OCI-M1 (cell line): ENCODE measurements at places on chromosomes 11 and 22.

- no peak for DNase-seq
Measured at GRCh38 chr11:18312012-18312411, 9.9 kb downstream of the HPS5 start.

DNA sequence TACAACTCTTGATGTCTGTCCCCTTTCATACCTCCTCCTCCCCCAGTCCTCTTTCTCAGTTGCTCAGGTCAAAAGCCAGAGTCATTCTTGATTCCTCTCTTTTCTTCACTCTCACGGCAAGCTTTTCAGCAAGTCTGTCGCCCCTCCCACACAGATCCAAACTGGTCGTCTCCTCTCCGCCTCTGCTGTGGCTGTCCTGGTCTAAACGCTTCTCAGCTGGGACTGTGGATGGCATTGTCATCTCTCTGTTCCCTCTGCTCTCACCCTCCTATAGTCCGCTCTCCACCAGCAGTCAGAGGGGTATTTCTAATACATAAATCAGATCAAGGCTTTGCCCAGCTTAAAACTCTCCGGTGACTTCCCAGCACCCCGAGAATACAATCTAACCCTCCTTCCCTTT is 46.8 kb upstream of the SPATA19 start:
- no peak for DNase-seq

DNA sequence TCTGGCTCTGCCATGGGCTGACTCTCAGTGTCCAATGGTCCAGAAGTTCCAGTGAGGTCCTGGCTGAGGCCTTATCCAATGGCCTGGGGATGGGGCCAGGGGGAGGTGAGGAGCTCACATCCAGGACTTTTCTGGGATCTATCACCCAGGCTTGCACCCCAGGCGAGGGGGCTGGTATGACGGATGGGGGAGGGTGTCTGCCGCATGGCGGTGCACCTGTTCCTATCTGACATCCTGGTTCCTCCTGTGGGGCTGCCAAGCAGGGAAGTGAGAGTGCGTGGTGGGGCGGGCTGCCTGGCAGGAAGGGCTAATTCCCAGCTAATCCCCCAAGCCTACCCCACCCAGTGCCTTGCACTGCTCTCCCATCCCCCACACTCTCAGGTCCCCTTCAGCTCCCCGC is 102.1 kb downstream of the NECTIN1 start:
- no peak for DNase-seq

GRCh38 chr11:43685440-43685839 is 4.9 kb downstream of the HSD17B12 start:
- DNase-seq = peak; percentile 64

GRCh38 chr11:46277313-46277621 is 195 bp upstream of the CREB3L1 start:
- peak; percentile 66 for DNase-seq

GRCh38 chr22:40982482-40983385 is 31.6 kb downstream of the RBX1 start:
- DNase-seq = no peak

- DNase-seq = no peak
Measured at GRCh38 chr22:31253949-31254348, 38.3 kb downstream of the PIK3IP1 start.

DNA sequence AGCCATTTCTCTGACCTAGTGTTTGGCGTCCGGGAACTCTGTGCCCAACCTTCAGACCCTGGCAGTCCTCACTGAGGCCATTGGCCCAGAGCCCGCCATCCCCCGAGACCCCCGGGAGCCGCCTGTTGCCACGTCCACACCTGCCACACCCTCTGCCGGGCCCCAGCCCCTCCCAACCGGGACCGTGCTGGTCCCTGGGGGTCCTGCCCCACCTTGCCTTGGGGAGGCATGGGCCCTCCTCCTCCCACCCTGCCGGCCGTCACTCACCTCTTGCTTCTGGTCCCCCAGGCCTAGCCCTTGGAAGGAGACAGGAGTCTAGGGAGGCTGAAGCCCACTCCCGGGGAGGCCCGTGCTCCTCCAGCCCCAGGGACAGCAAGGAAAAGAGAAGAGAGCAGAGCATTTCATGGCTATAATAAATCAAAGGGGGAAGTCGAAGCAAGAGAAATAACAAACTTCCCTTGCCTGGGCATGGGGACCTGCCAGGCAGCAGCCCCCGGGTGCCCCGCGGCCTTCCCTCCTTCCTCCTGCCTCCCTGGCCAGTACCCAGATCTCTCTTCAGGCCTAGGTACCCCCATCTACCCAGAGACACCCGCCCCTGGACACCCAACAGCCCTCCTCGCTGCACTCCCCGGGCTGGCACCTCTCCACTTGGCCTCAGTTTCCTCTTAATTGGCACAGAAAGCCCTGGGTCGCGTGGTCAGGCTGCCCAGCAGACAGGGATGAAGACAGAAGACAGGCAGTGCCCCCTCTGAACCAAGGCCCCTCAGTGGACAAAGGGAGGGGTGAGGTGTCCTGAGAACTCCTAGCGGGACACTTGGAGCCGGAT is 13.0 kb upstream of the SLC39A13 start:
- no peak for DNase-seq

- no peak for DNase-seq
Measured at GRCh38 chr11:116813781-116814471, 9.2 kb downstream of the APOA4 start.

- DNase-seq = peak; percentile 16
Measured at GRCh38 chr11:8810540-8811301, 100.3 kb upstream of the AKIP1 start.

GRCh38 chr11:1652026-1652425 is 22.5 kb downstream of the KRTAP5-5 start:
- DNase-seq = no peak

DNA sequence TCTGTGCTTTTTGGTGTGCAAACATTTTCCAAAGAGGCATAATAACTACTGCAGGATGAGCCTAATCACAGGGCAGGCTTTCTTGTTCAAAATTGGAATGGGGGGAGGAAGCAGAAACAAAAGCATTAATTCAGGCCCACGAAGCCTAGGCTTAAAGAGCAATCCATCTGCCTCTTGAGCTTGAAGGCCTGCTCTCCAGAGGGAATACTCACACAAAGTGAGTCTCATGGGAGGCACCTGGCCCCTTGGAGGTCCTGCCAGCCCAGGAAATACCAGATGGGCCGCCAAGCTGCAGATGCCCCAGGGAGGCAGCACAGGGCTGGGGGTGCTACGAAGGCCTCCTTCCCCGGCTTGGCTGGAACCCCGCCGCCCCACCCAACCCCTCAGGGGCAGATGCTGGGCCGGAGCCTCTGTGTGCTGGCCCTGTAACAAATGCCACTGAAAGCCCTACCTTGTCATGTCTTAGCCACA is 39.3 kb upstream of the COMT start:
- DNase-seq = no peak

DNA sequence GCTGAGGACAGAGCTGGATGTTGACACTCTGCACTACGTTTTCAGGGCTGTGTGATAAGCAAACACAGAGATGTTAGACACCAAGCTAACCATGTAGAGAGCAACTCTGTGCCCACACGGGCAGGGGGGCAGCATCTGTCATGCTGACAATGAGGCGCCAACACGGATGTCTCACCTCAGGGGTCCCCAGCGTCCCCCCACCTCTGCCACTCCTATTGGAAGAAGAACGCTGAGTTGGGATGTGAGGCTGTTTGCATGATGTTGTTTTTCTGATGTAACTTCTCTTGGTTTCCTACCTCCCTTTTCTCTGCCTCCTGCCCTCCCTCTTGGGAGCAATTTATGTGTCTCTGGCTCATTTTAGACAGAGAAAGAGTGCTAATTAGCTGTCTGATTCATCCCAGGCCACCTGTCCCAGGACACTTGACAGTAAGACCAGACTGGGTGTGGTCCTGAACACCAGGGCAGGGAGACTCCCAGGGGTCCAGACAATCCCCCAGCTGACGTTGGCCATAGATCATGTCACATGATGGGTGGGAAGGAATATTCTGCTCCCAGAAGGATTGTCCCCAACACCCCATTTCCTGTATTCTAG is 89.2 kb upstream of the NCAM1 start:
- no peak for DNase-seq

GRCh38 chr11:128731041-128731663 is 37.3 kb downstream of the FLI1 start:
- DNase-seq = no peak
